ENCODE measurements at places on chromosomes 3 and 15. TPM values are rescaled to one million over a fixed set of nuclear protein-coding genes. Genes with fewer than 3 reads are reported as not detected.

GRCh38 chr3:100879195-100879810, 113.9 kb downstream of the ABI3BP start:
- no peaks in the 10 kb centered on the region for H3K4me1 ChIP-seq
- DNase-seq, result no peak
- H3K27me3 ChIP-seq, result no peaks in the 10 kb centered on the region
- no peaks in the 10 kb centered on the region for H3K36me3 ChIP-seq

DNA sequence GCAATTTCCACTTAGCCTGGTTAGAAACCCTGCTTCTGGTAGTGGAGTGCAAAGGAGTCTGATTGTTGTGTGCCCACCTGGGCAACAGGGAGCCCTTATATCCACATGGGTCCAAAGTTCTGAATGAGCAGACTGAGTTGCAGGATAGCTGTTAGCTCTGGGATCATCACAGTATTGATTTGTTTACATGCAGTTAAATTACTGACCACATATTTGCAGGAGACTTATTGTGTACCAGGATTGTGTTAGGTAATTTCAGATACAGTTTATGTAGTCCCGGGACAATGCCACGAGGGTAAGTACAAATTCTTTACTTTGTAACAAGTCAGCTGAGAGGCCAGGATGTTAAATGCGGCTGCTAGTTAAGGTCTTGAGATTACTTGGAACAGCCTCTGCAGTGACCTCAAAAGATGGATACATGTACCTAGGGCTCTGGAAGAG, 18.8 kb downstream of the ARHGEF26 start:
- 0 out of 3 replicates have a peak, but pooled peaks cover 4% of the 10 kb centered on the region for H3K27me3 ChIP-seq
- DNase-seq, result peak; percentile 96
- no peaks in the 10 kb centered on the region for H3K36me3 ChIP-seq
- no peak overlapping the region for H3K27ac ChIP-seq

DNA sequence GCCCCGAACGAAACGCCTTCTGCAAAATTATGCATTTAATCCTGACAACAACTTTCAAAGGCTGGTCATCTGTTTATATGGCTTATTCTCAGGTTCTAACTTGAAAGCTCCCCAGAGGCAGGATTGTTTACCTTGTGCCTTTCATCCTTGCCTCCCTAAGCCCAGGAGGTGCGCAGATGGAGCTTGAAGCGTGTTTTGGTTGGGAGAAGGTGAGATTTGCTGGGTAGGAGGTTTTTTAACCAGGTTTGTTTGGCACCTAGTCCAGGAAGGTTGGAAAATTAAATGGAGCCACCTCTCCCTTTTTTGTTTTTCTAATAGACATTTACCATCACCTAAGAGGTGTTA, 675 bp downstream of the TSEN2 start:
- H3K27ac ChIP-seq, result peak overlapping the region; percentile 75
- peak; percentile 25 for DNase-seq
- peaks cover 45% of the 10 kb centered on the region for H3K4me1 ChIP-seq
- peak overlapping the region; percentile 84 for H3K4me3 ChIP-seq
- H3K36me3 ChIP-seq, result no peaks in the 10 kb centered on the region

DNA sequence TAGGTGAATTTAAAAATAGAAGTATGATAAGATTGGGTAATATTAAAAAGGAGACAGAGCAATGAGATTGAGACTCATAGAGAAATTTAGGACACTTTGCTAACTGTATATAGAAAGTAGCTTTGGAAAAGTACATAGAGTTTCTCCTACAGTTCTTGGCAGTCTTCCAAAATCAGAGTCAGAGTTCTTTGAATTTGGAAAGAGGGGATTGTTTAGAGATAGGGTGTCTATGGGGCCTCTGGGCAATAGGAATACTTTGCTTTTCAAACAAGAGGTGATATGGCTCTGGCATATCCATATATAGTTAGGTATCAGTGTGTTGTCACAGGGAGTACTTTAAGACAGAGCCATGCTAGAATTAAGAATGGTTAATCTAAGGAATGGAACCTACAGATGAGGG, 477.1 kb upstream of the KCNMB2 start:
- no peaks in the 10 kb centered on the region for H3K27me3 ChIP-seq
- peaks cover 15% of the 10 kb centered on the region for H3K4me1 ChIP-seq
- no peak overlapping the region for H3K4me3 ChIP-seq
- no peaks in the 10 kb centered on the region for H3K36me3 ChIP-seq

GRCh38 chr3:71468311-71469137, 115.0 kb downstream of the FOXP1 start:
- no peaks in the 10 kb centered on the region for H3K27me3 ChIP-seq
- no peak overlapping the region for H3K4me3 ChIP-seq
- no peak for DNase-seq
- no peak overlapping the region for H3K27ac ChIP-seq
- H3K4me1 ChIP-seq, result no peaks in the 10 kb centered on the region

- H3K4me1 ChIP-seq, result no peaks in the 10 kb centered on the region
- H3K27me3 ChIP-seq, result no peaks in the 10 kb centered on the region
- no peaks in the 10 kb centered on the region for H3K36me3 ChIP-seq
- no peak for DNase-seq
Measured at GRCh38 chr3:74357881-74358280, 256.6 kb downstream of the CNTN3 start.

DNA sequence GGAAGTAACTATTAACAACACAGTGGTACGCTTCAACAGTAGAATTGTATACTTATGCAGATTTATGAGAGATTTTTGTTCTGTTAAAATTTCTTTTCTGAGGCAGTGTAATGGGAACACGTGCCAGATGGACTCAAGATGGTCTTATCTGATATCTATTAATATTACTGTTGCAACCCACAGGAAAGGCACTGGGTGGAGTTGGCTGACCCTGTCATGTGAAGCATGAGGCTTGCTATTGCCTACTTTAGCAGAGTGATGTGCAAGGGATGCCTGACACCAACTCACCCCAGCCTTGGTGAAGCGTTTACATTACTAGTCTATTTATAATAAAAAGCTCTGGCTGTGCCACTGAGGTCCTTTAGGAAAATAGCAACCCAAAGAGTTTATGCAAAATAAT, 19.8 kb upstream of the ARNT2 start:
- DNase-seq, result no peak
- no peak overlapping the region for H3K27ac ChIP-seq
- H3K4me3 ChIP-seq, result no peak overlapping the region
- H3K36me3 ChIP-seq, result no peaks in the 10 kb centered on the region
- no peaks in the 10 kb centered on the region for H3K4me1 ChIP-seq

DNA sequence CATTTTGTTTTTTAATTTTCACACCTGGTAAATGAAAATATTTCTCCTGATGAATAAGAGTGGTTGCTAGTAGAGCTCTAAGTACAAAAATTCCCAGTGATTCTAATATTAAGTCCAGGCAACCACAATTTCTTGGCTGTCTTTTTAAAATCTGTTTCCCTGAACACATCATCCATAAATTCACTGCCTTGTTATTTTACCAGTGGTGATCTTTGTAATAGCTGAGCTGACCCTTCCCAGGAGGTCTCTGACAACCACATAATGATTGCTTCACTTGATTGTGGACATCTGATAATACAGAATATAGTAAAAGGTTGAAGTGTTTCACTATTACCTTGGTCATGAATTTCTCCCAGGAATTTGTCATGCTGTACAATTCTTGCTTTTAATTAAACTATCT, 13.9 kb upstream of the TOP2B start:
- DNase-seq, result no peak
- H3K36me3 ChIP-seq, result no peaks in the 10 kb centered on the region
- peaks cover 30% of the 10 kb centered on the region for H3K4me1 ChIP-seq
- peak overlapping the region; percentile 35 for H3K4me3 ChIP-seq

GRCh38 chr3:109346770-109347295, 9.5 kb upstream of the DPPA4 start:
- H3K36me3 ChIP-seq, result no peaks in the 10 kb centered on the region
- no peaks in the 10 kb centered on the region for H3K4me1 ChIP-seq
- no peak for DNase-seq
- H3K4me3 ChIP-seq, result no peak overlapping the region

- H3K36me3 ChIP-seq, result peaks cover 8% of the 10 kb centered on the region
- no peak overlapping the region for H3K27ac ChIP-seq
- no peak overlapping the region for H3K4me3 ChIP-seq
- no peak for DNase-seq
Measured at GRCh38 chr3:120775411-120775810, 32.9 kb downstream of the GTF2E1 start.

DNA sequence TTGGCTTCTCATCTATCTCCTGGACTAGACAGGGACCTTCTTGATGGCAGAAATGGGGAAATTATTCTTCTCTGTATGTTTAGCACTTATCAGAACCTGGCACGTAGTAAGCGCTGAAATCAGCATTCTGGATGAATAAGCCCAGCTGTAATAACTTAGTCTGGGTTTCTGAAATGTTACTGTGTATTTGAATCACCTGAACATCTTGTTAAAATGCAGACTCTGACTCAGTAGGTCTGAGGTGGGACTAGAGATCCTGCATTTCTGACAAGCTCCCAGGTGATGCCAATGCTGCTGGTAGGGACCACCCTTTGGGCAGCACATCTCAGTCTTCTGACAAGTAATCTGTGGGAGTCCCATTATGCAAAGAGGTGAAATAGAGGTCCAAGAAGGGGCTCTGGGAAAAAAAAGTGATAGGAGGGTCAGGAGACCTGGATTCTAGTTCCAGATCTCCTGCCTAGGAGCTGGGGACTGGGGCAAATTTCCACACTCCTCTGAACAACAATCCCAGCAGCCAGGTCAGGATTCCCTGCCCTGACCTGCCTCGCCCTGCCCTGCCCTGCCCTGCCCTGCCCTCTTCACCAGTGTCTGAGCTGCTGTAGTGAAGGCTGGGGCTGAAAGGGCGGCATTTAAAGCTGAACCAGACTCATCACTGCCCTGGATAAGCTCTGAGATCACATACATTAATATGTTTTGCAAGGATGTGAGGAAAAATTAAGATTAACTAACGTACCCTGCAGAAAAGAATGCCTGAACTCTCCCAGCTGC, 17.2 kb upstream of the SLC6A11 start:
- H3K4me3 ChIP-seq, result no peak overlapping the region
- H3K27me3 ChIP-seq, result no peaks in the 10 kb centered on the region
- H3K27ac ChIP-seq, result no peak overlapping the region

DNA sequence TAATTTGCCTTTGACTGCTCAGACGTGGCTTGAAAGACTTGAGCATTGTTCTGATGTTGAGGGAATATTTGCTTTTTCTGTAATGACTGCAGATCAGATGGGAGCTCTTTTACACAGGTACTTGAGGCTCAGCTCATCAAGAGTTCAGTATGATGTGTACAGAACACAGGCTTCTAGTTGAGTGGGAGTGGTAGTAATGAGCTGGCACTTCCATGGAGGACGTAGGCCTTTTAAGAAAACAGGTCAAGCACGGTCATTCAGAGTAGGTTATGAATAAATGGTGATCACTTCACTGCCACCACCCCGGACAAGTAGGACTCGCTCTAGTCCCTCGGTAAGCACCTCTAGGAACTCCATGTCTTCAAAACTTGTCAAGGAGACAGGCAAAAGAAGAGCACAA, 8.8 kb downstream of the EMC4 start:
- no peak for DNase-seq
- H3K4me3 ChIP-seq, result no peak overlapping the region
- no peaks in the 10 kb centered on the region for H3K27me3 ChIP-seq
- H3K36me3 ChIP-seq, result peaks cover 50% of the 10 kb centered on the region
- no peak overlapping the region for H3K27ac ChIP-seq

DNA sequence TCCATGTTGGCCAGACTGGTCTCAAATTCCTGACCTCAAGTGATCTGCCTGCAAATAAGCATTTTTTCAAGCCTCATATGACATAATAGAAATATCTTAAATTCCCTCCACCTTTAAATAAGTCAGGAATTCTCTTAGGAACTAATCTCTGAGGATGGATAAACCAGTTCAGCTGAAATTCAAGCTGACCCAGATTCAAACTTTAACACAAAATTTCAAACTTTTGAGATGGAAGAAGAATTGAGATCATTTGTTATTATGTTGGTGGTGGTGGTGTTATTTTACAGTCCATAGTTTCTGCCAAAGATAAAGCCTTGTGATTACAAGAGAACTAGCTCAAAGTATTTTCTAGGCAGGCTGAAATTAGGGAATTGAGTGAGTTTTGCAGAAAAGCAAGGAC, 85.5 kb downstream of the SSR3 start:
- H3K36me3 ChIP-seq, result no peaks in the 10 kb centered on the region
- H3K4me3 ChIP-seq, result no peak overlapping the region
- no peaks in the 10 kb centered on the region for H3K4me1 ChIP-seq
- H3K27ac ChIP-seq, result no peak overlapping the region
- DNase-seq, result no peak

Gene ACAN
- total RNA-seq, result not detected

Gene SPINK8
- total RNA-seq, result not detected

Gene POLQ
- total RNA-seq, result 18.6 TPM

Gene AHSG
- total RNA-seq, result 2,043 TPM

Gene SLC22A14
- total RNA-seq, result not detected
